ENCODE measurements at places on chromosomes 5 and 9. TPM values are rescaled to one million over a fixed set of nuclear protein-coding genes. Genes with fewer than 3 reads are reported as not detected.

Gene PCDHGB3
- 2.8 TPM for total RNA-seq

DNA sequence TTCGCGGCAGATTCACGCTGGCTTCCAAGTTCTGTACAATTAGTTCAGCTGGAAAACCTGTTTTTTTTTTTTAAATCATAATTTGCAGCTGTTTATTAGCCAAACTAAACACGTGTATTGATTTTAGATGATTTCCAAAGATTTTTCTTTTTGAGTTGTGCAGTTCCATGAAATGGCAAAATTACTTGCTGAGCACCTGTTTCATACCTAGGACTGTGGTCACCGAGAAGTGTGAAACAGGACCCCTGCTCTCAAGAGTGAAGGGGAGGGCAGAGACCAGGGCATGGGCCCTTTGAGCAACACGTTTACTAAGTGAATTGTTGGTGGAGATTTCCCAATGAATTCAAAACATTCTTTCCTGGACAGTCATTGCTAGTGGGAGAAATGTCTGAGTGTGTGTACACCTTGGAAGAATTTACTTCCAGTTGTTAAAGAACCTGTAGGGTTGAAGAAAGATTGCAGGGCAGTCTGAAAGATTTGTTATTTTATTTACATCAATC lies 688 bp downstream of the SNX24 start:
- DNase-seq: peak; percentile 83

DNA sequence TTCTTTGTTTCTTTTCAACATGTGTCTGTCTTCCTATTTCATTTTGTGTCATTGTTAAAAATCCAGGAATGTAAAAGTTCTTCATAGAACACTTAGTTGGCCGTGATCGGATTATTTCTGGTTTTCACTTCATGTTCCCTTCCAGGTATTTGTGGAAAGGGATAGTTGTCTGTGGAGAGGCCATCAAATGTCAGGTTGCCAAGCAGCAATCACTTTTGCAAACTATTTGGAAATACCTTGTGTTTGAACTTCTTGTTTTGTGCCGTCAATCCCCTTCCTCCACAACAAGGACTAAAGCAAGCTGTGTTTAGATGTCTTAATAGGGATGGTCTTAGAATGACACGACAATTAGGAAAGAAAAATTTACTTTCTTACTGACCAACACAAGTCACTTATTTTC lies 116.9 kb upstream of the MPDZ start:
- no peak for DNase-seq

DNA sequence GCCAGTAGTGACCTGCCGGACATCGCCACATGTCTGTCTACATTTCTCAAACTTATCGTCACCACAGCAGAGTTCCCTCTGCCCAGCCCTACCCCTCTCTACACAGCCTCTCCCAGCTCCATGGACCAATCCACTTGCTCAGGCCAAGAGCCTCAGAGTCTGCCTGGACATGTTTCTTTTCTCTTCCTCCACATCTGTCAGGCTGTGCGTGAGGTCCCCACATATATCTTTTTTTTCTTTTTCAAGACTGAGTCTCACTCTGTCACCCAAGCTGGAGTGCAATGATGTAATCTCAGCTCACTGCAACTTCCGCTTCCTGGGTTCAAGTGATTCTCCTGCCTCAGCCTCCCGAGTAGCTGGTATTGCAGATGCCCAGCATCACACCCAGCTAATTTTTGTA lies 62.7 kb upstream of the GGTA1 start:
- no peak for DNase-seq

DNA sequence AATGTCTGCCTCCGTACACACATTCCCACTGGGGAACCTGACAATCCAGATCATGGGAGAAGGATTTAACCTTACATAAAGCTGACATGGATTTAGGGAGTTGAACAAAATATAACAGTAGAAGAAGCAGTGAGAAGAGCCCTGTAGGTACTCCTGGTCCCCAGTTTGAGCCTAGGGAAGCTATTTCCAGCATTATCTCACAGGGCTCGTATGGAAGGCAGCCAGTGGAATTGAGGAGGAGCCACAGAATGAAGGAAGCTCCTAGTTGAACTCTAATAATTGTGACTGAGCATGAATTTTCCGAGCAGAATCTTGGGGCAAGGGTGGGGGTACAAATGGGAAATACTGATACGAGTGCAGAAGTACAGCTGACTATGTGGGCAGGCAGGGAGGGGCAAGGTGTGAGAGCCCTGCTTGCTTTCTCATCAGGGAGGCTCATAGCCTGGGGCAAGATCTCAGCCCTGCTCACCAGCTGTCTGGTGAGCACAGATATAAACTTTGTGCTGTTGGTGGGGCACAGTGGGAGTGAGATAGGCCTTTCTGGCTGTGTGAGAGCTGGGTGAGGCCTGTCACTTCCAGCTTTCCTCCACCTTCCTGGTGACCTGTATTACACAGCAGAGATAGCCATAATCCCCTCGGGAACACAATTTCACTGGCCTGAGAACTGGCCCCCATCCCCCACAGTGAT lies 290.7 kb upstream of the IL12B start:
- no peak for DNase-seq

Gene PHF2
- total RNA-seq: 12.5 TPM

Data from GM23248 (cell line).